ENCODE measurements at places on chromosomes 1 and 21. TPM values are rescaled to one million over a fixed set of nuclear protein-coding genes. Genes with fewer than 3 reads are reported as not detected.

DNA sequence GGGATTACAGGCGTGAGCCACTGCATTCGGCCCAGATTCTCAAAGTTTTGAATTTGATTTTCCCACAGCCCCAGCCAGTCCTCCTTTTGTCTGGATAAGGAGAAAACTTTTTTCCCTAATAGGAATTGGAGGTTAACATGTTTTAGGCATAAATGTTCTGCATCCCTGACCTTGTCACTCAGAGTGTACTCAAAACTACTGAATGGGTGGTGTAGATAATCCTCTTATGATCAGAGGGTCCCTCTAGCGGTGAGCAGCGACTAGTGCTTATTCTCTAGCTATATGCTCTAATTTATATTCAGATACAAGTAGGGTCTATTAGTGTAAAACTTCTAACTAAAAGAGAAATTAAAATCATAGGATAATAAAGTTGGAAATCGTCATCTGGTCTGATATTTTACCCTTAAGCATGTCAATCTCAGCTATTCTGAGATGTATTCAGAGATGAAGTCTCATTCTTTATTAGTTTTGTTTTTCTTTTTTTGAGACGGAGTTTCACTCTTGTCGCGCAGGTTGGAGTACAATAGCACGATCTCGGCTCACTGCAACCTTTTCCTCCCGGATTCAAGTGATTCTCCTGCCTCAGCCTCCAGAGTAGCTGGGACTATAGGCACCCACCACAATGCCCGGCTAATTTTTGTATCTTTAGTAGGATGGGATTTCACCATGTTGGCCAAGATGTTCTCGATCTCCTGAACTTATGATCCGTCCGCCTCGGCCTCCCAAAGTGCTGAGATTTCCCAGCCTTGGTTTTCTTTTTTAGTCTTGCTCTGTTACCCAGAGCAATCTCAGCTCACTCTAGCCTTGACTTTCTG, 2.7 kb upstream of the PSMD4 start:
- DNase-seq, result peak; percentile 78

SPRR2F gene
- not detected for total RNA-seq

- DNase-seq, result no peak
These were observed 850 bp upstream of the KHDC4 start for GRCh38 chr1:155934936-155935590.

GRCh38 chr1:100404821-100405220, 52.5 kb downstream of the CDC14A start:
- DNase-seq, result no peak

- no peak for DNase-seq
These were observed 252.2 kb upstream of the C1orf174 start for GRCh38 chr1:4152266-4152665.

DNA sequence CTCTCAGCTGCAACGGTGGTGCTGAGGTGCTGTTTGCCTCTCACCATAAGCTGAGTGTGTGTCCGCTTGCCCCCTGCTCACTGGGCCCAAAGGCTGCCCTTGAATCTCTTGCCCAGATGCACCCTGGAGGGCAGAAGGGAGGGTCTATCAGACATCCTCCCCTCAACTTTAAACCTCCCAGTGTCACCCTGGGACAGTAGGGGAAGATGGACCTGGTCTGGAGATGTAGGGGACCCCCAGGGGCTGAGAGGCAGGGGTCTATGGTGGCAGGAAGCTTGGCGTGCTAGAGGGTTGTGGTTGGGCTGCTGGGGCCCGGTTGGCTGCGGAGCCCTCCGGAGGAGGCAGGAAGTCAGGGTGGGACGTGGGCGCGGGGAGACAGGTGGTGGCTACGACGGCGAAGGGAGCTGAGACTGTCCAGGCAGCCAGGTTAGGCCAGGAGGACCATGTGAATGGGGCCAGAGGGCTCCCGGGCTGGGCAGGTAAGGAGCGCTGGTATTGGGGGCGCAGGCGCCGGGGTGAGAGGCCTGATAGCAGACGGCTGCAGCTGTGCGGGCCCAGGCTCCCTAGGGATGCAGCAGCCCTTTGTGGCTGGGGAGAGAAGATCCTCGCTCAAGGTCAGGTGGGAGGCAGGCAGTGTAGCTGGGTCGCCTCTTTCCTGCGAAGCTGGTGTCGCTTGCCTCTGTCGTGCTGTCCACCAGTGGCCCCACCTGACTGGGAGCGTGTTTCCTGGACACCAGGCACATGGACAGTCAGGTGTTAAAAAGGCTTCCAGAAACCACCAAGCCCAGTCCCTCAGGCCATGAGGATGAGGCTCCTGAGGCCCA, at the start of gene LCK:
LCK (plus strand) TSS at position 373 of the 824 bp plus-strand sequence. CDS start 23,065 bp downstream, outside the sequence.
- DNase-seq, result no peak

- no peak for DNase-seq
These were observed 14.0 kb downstream of the SESN2 start for GRCh38 chr1:28273216-28273860.

CR1 gene
- 0.91 TPM for total RNA-seq

- peak; percentile 47 for DNase-seq
These were observed 646 bp downstream of the IER5 start for GRCh38 chr1:181089017-181089675.

C1orf115 gene
- total RNA-seq, result 11.1 TPM

GRCh38 chr1:69569175-69569541, 1.4 kb downstream of the LRRC7 start:
- DNase-seq, result no peak

- DNase-seq, result no peak
These were observed 18.7 kb upstream of the STUM start for GRCh38 chr1:226529891-226530290.

GRCh38 chr1:169363046-169363730, 4.4 kb downstream of the NME7 start:
- DNase-seq, result no peak

DNA sequence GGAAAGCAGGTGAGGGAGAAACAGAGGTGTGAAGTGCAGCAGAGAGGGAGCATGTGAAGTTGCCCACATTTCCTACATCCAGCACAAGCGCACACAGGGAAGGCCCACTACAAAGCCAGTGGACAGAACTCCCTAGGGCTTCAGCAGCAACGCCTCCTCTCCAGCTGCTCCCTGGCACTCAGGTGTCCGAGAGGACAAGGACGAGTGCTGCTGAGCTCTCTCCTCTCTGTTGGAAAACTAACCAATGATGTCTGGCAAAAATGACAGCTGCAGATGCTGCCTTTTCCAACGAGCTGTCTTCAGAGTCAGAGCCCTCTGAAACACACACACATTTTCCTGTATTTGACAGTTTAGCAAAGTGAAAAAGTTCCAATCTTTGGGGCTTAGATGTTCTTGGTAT, 86.8 kb downstream of the HSF2BP start:
- no peak for DNase-seq

DNA sequence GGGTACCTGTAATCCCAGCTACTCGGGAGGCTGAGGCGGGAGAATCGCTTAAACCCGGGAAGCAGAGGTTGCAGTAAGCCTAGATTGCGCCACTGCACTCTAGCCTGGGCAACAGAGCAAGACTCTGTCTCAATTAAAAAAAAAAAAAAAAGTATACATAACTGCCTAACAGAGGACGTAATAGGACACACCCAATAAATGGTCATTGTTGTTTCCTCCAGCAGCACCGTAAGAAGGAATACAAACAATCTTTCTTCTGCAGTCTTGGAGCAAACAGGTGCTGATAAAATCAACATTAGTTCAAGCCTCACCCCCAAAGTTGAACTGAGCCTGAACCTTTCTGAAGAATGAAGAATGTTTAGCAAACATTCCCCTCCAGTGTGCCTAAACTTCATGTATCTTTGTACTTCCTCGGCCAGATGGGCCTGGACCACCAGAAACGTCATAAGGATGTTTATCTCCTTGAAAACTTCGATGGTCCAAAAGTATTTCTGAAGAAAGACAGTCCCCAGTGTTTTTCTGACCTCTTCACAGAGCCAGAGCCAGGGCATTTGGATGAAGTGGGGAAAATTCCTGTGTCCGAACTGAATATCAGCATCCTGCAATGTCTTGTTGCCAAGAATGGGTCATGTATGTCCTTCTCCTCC, 136.8 kb upstream of the F3 start:
- DNase-seq, result no peak

GRCh38 chr1:62237361-62237760, 42.7 kb downstream of the L1TD1 start:
- DNase-seq, result no peak

GRCh38 chr1:53463961-53464899, 5.0 kb downstream of the DMRTB1 start:
- DNase-seq, result no peak

Data from cerebellum (tissue), 4 donors.